ENCODE measurements at places on chromosomes 4 and X.

GRCh38 chr4:154939851-154940250 is 158.8 kb downstream of the RBM46 start:
- no peak for DNase-seq

DNA sequence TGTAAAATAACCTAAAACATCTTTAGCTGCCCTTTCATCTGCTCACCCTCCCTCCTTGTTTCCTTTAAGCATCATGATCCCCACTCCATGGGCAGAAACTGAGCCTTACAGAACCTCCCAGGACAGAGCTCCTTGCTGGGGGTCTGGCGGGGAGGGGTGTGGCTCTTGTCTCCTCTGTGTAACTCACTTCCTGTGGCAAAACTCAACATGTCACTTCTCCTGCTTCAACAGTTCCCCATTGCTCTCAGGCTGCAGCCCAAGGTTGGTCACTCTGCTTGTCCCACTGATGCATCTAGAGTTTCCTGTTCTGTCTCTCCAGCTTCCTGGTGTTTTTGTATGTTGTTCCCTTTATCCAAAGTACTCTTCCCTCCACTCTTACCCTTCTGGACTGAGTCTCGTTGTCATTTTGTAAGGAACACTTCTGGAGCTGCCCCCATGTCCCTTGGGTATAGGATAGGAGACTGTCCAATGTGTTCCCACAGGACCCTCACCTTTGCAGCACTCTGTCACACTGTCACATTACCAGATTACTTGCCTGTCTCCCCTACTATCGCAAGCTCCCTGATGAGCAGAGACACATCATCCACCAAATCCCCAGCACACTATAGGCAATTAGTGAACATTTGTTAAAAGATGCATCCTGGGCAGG is 19.6 kb downstream of the TMEM31 start:
- no peak for DNase-seq

DNA sequence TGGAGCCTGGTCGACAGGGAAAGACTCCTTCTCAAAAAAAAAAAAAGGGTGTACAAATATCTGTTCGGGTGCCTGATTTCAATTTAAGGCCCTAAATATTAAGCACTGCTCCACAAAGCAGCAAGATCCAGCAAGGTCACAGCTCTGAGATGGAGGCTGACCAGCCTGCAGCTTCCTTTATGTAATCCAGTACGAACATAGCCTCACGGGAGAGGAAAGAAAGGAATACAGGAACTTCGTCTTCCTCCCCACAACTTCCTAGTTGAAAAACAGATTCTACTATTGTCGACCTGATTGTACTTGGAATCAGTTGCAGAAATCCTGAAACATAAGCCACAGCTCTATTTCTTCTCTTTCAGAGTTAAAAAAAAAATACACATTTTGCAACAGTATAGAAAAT is 53.5 kb upstream of the TBC1D9 start:
- no peak for DNase-seq

GRCh38 chr4:8392591-8393190 is 47.8 kb downstream of the ACOX3 start:
- DNase-seq, result no peak

GRCh38 chrX:68083510-68083909 is 349.8 kb downstream of the OPHN1 start:
- no peak for DNase-seq

DNA sequence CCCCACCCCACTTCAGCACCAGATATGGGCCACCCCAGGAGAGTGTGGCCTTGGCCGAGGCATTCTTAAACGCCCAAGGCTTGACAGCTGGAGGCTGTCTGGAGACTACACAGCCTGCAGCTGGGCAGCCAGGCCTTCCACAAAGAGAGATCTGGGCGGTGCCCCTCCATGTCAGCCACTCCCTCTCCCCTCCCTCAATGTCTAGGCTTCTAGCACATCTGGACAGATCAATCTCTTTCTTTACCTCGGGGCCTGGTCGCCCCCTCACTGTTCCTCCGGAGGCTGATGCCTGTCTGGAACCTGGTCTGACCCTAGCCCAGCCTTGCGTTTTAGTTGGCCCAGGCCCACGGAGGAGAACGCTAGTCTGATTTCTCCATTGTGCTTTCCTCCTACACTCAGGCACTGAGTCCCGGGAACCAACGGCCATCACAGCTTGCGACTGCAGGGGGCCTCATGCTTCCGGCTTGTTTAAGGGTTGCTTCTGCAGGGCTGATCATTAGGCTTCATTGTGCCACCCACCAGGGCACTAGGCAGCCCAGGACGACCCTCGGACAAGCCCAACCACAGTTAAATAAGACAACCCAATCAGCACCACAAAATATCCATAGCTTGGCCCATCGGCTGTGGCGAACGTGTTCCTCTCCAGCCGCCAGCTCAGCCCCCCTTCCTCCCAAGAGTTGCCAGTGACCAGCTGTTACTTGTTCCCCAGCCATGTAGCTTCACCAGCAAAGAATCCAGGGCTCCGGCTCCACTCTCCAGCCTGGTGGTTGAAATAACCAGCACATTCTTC is 200.6 kb downstream of the BCOR start:
- DNase-seq, result no peak

DNA sequence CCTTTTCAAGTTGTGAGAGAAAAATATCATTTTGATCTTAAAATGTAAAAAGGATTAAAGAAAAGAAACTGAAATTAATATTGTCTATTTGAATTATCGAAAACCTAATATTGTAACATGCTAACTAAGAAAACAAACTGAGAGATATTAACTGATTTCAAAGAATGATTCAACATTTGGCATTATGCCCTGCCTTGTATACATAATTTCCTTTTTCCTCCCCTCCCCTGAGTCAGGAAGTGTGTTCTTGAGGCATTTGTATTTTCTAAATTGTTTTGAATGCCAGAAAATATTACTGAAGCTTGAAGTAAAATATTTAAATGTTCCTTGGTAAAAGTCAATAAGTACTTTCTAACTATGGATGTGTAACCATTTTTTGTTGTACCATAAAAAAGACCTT is 49.4 kb downstream of the RPS6KA3 start:
- DNase-seq, result no peak

DNA sequence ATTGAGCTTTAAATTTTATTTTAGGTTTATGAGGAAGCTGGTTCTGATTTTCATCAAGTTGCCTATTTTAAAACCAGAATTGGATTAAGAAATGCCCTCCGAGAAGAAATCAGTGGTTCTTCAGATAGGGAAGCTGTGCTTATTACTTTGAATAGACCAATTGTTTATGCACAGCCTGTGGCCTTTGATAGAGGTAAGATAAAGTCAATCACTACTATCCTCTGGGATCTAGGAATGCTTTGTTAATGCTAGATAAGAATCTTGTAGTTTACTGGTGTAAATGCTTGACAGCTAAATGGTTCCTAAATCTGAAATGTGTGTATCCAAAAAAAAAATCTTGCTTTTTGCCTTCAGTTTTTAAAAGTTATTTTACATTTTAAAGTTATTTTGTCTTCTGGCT is 73.0 kb upstream of the ADAD1 start:
- no peak for DNase-seq

DNA sequence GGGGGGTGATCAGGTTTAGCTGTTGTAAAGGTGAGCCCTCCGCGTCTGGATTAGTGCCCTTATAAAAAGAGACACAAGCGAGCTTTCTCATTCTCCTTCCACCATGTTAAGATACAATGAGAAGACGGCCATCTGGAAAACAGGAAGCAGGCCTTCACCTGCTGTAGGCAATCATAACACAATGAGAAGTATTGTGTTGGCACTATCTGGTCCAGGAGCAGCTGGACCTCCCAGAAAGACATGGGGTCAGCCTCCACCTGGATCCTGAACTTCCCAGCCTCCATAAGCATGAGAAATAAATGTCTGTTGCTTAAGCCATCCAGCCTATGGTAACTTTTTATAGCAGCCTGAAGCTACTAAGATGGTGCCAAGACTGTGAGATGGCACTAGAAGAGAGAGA is 8.6 kb upstream of the SMIM20 start:
- DNase-seq, result no peak

- DNase-seq, result no peak
These were observed 20.6 kb downstream of the HTRA3 start for GRCh38 chr4:8289956-8290700.
